ENCODE measurements at places on chromosomes 2 and 18.
A peak's percentile ranks its signal among the peaks of the same experiment; 100 is the strongest.

- DNase-seq: no peak
Observed at GRCh38 chr18:71242981-71243380, 954.1 kb downstream of the SOCS6 start.

DNA sequence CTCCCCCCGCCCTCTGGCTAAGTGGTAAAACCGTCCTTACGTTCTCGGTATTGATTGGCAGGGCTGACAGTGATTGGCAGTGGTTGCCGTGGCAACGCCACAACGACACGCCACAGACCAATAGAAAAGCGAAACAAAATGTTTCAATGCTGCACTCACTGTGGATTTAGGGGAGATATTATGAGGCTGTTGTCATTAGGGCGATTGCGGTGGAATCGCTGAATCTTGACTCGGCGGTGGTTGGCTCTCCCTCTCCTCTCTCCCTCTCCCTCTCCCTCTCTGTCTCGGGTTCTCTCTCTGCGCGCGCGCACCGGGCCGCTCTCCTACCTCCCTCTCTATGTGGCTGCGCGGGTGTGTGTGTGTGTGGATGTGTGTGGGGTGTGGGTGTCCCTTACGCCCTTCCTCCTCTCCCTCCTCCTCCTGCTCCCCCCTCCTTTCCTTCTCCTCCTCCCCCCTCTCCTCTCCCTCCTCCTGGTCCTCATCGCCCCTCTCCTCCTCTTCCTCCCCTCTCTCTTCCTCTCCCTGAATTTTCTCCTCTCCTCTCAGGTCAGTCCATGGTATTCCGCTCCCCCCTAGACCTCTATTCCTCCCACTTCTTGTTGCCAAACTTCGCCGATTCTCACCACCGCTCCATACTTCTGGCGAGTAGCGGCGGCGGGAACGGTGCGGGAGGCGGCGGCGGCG, at the start of gene SIX3:
Gene SIX3 (plus strand): TSS at position 152 of the 684 bp plus-strand sequence. CDS start 403 bp downstream, at position 555.
- peak; percentile 63 for DNase-seq

DNA sequence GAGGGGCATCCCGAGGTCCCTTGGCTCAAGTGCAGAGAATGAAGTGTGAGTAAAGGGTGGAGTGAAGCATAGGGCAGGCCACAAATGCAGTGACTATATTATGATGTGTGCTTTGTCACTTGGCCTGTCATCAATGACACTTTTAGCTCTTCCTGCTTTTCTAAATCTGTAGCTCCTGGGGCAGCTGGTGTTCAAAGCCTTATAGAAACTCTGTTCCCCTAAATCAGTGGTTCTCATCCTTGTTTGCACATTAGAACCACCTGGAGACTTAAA, 135.6 kb upstream of the LGALSL start:
- no peak for DNase-seq

DNA sequence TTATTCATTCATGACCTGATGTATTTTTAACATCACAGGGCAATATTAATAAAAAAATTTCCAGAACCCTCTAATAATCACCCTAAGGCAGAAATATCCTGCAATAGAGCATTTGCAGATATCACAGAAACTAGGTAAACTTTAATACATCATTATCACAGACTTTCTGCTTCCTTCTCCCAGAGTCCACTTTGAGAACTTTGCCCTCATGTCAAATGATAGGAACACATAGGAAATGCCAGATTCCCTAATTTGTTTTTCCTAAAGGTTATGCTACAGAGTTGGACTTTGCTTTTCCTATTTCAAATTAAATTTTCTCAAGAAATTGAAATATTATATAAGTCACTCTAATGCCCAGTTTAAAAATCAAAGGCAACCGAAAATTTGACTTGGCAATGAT, 352.8 kb upstream of the LRP1B start:
- DNase-seq: no peak

DNA sequence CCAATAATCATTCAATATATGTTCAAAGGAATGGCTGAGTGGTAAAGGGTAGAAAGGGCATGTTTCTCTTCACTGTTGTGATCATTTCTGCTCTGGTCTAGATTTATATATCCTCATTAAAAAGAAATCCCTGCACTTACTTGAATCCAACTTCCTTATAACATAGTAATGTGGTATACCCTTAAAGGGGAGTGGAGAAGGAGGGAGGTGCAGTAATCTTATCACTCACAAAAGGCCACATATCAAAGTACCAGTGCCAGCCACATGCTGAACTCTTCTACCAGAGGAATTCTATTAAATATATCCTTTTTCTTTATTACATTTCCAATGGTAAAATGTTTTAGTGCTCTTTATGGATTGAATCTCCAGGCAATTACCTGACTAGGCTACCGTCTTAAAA, 3.3 kb downstream of the KATNAL2 start:
- DNase-seq: no peak

DNA sequence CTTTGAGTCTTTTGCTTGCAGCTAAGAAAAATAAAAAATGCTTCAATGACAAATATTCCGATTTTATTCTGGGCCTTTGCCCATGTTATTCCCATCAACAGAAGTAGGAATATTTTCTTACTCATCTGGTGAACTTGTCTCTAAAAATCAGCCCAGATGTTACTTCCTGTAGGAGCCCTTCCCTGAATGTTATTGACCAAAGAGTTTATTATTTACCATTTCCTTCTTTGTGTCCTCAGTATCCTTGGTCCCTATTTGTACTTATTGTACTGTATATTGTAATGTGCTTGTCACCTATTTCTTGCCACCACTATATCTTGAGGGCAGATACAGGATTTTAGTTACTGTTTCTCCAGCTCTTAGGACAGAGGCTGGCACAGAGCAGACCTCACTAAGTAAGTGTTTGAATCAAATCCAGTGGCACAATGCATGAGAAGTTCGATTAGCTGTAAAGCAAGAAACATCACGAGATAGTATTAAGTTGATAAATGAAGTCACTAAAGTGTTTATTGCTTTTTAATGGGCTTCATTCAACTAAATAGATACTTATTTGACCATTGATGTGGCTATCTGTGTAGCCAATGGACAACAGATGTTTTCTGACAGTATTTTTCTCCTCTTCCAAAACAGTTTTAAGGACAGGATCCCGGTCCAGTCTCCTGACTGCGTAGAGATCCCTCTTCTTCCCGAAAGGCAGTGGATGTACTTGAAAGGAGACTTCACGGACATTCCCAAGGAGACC, 109.1 kb downstream of the DDX1 start:
- DNase-seq: no peak

- no peak for DNase-seq
Observed at GRCh38 chr2:84900971-84901370, 4.5 kb upstream of the TMSB10 start.

DNA sequence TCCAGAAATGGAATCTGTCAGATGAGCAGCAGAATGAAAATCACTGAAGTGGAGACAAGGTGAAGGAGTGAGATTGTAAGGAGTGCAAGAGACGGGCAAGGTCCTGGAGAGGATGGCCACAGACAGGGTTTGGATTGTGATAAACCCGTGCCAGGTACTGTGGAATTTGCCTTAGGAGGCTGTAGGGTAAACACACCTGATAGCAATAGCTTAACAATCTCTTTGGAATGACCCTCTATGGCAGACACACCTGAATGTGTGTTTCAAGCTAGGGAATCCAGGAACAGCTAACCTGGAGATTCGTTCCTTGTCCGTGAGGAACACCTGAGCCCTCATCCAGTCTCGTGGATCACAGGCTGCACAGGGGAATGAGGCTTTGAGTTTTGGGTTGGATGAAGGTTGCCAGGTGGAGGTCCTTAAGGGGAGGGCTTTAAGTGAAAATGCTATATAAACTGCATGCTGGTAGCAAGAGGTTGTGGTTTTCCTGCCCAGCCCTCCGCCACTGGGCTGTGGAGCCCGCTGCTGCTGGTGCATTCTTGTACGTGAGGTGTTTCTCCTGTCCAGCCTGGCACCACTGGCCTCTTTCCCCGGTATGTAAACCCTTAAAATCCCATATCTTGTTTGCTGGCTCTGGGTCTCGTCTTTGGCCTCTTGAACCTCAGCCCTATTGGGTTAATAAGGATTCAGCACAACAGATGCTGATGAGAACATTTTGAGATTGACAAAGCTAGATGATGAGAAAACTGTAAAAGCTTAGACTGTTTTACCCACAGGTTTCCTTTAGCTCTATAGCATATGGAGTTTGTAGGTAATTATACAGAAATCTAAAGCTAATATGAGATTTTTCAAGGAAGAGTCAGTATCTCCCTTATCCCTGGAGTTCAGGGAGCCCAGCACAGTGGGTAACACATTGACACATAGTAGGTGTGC, 117.9 kb downstream of the ARHGAP15 start:
- DNase-seq: peak; percentile 21

- DNase-seq: no peak
Observed at GRCh38 chr2:239774933-239775622, 250.1 kb downstream of the NDUFA10 start.

GRCh38 chr2:47405757-47406156, 2.8 kb downstream of the MSH2 start:
- DNase-seq: no peak

DNA sequence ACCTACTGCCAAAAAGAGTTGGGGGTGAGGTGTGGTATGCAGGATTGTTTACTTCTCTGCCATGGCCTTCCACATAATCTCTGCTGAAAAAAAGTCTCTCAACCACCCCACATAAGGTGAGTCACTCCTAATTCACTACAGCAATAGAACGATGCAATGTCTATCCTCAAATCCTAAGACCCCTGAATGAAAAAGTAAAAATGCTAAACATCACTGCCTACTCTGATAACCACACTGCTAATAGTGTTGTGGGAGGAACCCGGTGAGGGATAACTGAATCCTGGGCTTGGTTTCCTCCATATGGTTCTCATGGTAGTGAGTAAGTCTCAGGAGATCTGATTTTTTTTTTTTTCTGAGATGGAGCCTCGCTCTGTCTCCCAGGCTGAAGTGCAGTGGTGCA, 252.5 kb downstream of the PIEZO2 start:
- DNase-seq: no peak

DNA sequence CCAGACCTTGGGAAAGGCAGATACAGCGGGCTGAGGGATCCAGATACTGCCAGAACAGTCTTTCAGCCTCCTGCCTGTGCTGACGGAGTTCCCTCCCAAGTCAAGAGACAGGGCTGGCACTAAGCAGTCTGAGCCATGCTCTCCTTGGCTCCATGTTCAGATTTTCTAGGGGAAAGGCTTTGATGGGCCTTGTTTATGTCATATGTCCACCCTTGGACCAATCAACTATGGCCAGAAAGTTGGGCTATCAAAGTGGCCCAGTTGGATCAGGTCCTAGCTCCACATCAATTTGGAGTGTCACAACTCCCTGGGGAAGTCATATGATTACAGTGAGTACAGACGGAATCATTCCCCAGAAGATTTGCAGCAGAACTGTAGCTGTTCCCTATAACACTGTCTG, 152.0 kb downstream of the GREB1L start:
- DNase-seq: no peak

DNA sequence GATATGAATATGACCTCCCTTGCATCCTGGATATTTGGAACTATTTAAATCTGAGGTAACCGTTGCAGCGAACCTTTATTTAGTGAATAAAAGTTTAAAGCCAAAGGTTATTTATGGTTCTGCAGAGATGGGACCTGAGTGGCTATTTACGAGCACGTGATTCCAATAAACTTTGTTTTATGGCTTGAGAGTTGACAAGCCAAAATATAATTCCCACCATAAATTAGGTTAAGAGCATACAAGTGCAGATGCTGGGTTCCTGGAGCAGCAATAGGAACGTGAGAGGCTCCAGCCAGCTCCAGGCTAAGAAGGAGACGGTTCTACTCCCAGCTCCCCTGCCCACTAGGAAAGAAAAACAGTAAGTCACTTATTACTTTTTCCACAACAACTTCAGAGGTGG, 5.2 kb upstream of the HOXD4 start:
- DNase-seq: no peak

DNA sequence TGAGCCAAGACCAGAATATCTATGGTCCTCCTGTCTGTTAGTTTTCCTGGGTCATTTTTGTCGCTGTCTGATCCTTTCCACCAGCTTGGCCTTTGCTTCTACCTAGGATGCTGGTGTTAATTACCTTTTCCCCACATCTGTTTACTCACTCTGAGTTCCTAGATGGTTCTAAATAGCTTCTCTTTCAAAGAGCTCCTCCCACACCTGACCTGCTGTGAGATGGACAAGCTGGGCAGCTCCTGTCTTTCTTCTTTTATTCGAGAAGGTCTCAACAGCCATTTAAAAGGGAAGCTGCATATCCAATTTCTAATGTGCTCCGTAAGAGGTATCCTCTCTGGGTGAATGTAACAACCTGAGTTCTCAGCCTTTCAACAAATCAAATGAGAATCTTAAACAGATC, 156.2 kb downstream of the HRH4 start:
- no peak for DNase-seq

DNA sequence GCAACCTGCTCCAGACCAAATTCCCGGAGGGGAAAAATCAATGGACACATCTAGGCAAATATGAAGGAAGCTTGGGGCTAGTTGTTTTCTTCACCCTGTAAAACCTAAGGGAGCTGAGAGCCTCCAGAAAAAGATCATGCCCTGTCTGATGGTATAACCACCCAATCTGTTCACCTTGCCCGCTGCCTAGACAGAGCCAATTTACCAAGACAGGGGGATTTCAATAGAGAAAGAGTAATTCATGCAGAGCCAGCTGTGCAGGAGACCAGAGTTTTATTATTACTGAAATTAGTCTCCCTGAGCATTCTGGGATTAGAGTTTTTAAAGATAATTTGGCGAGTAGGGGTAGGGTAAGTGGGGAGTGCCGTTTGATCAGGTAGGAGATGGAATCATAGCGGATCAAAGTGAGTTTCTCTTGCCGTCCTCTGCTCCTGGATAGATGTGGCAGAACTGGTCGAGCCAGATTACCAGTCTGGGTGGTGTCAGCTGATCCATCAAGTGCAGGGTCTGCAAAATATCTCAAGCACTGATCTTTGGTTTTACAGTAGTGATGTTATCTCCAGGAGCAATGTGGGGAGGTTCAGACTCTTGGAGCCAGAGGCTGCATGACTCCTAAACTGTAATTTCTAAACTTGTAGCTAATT, 35.1 kb upstream of the B4GALT6 start:
- no peak for DNase-seq

DNA sequence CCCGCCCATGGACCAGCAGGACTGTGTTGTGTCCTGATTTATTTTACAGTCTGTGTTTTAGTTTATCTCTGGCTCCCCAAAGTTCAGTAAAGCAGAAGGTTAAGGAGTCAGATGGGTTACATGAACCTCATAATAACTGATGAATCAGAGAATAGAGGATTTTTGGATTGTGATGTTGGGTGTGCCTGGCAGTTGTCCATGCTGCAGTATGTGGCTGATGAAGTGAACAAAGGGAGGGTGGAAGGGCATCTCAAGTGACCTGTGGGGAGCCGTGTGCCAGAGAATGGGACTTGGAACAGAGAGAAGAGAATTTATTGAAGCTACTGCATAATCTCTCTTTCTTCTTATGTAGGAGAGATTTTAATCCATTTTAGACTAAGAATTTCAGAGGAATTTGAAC, 145.5 kb downstream of the MAP4K4 start:
- no peak for DNase-seq

- DNase-seq: no peak
Observed at GRCh38 chr18:22422909-22423548, 5.3 kb upstream of the CTAGE1 start.

- DNase-seq: no peak
Observed at GRCh38 chr2:224217962-224218347, 178.9 kb upstream of the SERPINE2 start.
